ENCODE measurements at places on chromosomes 6 and 20.

- DNase-seq: no peak
Measured at GRCh38 chr6:9335431-9335830, 900.1 kb upstream of the SLC35B3 start.

DNA sequence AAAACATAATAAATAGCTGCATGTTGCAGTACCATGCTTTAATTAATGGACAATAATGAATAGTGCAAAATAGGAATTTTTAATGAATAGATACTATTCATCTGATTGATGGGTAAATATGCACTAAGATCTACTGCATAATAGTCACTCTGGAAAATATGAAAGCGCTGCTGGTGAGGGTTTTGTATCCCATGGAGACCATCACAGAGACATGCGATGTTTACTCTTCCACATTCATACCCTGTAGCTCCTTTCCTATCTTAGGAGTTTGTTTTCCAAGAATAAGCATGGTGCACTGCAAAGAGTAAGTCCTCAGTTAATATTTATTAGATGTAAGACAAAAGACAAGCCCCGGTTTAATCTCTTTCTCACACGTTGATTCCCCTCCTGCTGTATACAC lies 81.4 kb downstream of the NRSN1 start:
- no peak for DNase-seq

DNA sequence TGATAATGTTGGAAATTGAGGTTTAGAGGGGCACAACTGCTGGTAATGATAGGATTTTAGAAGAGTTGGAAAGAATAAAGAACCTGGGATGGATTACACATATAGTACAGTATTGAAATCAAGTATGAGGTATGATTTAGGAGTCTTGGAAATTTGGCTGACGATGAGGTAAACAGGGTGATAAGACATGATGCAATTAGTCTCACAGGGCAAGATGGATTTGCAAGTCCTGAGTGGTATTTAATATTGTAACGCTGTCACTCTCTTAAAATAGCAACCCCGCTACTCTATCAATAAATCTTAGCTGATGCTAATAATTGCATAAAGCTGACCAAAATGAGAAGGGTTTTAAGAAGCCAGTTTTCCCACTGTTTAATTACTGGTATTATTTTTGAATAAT lies 70.4 kb downstream of the SYCP2 start:
- no peak for DNase-seq

GRCh38 chr6:252775-253535 lies 39.3 kb upstream of the DUSP22 start:
- DNase-seq: no peak

DNA sequence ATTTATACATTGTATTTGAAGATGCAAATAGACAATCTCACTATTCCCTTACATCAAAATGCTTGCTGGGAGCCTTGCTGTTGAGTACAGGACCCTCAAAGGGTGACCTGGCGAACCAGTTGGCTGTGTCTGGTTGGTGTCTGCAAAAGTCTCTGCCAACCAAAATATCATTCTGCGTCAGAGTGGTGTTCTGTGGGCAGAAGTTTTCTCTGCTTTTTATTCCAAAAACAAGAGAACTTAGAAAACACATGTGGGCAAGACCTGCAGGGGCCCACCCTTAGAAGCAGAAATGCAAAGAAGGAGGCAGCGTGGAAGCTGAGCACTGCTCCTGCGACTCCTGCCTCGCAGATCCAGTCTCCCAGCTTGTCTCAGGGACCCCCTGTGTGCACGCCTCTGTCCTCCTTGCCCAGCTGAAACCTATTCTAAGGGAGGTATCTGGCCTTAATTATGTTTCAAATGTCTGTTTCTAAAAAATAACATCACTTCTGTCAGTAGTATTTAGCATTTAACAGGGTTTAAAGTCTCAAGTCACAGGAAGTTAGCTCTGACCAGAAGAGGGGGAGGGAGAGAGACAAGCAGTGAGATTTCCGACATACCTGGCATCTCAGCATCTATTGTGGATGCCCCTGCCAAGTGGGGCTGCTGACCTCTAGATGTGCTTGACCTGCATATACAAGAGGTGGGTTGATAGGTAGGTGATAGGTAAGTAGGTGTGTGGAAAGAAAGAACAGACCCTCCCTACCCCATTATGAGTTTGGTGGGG lies 101.3 kb downstream of the SASH1 start:
- no peak for DNase-seq
